ENCODE measurements at places on chromosomes 4 and X.

DNA sequence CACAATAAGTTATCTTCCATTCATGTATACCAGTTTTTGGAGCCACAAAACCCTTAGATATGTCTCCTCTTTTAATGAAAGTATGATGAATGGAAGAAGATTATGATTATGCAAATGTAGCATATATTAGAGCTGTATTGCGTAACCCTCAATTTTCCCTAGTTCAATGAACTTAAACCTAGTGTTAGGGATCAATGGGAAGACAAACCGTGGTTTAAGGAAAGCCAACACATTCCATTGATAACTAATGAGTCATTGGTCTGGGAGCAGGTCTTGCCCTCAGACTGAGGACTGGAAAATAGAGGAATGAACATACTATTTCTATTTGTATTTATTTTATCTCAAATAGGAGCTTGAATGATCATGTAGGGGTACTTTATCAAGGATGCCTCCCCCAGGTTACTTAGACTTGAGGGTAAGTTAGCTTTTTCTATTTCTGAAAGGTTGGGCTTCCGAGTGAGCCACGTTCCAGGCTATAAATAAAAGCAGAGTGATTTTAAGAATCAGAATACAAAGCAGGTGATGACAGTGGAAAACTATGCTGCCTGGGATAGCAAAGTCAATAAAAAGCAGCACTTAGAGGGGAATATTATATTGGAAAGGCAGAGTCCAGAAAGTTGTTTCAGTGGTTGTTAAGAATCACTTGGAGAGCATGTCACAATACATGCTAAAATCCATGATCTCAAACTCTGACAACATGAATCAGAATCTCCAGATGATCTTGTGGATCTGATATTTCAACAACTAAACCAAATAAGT is 356.0 kb downstream of the ADAM29 start:
- no peak for DNase-seq

DNA sequence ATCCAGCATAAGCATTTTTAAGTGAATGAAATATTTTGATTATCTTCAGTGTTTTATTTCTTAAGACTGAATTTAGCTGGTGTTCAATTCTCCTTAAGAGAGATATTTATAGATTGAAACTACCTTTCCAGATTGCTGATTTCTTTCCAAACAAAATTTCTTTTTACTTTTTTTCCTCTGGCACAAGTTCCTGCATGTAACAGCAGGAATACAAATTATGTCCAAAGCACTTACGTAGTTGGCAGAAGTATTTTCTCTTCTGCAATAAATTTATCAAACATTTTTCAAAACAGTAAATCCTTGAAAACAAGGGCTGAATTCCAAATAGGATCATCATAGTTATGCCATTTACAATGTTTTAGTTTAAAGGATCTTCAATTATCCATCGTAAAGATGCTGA is 412.6 kb downstream of the IQCM start:
- no peak for DNase-seq

DNA sequence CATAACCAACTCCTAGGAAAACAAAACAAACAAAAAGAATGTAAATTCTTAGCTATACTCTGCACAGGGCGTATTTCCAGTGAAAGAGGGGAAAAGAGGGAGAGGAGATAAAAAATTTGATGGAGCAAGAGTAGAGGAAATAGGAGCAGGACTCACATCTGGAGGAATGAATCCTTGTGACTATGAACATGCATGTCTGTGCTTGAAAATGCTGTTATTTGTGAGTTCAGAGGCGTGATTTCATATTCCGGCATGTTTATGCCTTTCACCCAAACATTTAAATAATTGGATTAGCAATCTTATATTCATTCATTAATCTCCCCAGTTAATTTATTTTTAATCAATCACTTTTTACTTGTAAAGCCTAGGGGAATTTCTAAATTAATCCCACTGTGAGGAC is 11.2 kb upstream of the NUDT11 start:
- DNase-seq, result no peak

- DNase-seq, result no peak
Measured at GRCh38 chr4:151319490-151319889, 5.9 kb downstream of the SH3D19 start.

GRCh38 chr4:56648021-56648823 is 32.9 kb downstream of the HOPX start:
- DNase-seq, result no peak

DNA sequence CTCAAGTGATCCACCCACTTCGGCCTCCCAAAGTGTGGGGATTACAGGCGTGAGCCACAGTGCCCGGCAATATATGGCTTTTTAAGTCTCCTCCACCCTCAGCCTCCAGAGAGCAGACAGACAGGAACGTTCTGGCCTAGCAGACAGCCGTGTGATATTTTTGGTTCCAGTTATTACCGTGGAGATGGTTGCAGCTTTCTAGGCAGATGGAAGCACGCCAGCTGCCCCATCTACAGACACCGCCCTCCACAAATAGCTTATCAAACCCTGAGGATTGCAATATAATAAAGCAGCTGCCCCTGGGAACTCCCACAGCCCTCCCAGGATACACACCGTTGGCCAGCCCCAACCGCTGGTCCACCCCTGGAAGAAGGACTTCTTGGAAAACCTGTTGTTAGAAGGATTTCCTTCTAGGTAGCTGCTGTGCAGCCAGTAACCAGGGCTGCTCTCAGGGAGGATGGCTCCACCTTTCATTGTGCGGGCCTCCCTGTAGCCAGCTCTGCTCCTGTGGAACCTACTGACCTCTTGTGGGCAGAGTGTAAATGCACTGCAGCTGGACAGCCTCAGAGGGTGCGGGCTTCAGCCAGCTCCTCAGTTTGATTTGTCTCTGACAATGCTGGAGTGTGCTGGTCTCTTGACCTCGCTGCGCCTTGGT is 44.0 kb downstream of the SLC25A5 start:
- DNase-seq, result peak; percentile 12
